ENCODE measurements at places on chromosomes 3 and 15. TPM values are rescaled to one million over a fixed set of nuclear protein-coding genes. Genes with fewer than 3 reads are reported as not detected.
A peak's percentile ranks its signal among the peaks of the same experiment; 100 is the strongest.

The OTOL1 gene
- not detected for polyA plus RNA-seq

The IREB2 gene
- polyA plus RNA-seq, result 73.9 TPM

DNA sequence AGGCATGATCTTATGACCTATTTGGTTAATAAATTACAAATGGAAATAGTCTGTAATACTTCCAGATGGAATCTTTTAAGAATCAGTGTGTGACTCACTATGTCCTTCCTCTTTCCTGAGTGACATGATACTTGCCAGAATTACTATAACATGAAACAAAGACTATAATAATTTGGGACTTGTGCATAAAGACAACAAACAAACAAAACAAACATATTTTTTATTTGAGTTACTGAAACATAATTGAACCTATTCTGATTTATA is 1268.1 kb downstream of the OTOL1 start:
- no peak for DNase-seq

GRCh38 chr3:187960820-187961219 is 193.1 kb upstream of the LPP start:
- no peak for DNase-seq

- DNase-seq, result no peak
Observed at GRCh38 chr3:78801926-78802561, 965.8 kb downstream of the ROBO1 start.

GRCh38 chr3:33914212-33914611 is 115.8 kb downstream of the PDCD6IP start:
- no peak for DNase-seq

The PCOLCE2 gene
- 6.5 TPM for polyA plus RNA-seq

GRCh38 chr3:136932978-136933772 is 24.6 kb upstream of the IL20RB start:
- DNase-seq, result no peak

DNA sequence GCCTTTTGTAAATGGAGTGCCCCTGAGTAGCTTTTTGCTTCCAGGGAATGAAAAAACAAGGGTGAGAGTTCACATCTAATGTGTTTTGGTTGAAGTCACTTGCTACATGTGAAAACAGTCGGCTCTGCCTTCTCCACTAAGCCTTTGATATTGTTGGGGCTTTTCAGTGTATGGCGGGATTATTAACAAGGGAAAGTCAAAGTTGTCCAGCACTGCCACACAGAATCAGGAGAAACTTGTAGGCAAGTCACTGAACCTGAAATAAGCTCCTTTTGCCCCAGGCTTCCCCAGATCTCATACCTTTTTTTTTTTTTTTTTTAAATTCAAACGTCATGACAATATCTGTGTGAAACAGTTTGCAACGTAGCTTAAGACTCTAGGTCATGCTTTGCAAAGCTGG is 248.0 kb downstream of the FEZF2 start:
- no peak for DNase-seq

- no peak for DNase-seq
Observed at GRCh38 chr3:30972449-30972848, 78.0 kb upstream of the GADL1 start.

The ZNF80 gene
- not detected for polyA plus RNA-seq

DNA sequence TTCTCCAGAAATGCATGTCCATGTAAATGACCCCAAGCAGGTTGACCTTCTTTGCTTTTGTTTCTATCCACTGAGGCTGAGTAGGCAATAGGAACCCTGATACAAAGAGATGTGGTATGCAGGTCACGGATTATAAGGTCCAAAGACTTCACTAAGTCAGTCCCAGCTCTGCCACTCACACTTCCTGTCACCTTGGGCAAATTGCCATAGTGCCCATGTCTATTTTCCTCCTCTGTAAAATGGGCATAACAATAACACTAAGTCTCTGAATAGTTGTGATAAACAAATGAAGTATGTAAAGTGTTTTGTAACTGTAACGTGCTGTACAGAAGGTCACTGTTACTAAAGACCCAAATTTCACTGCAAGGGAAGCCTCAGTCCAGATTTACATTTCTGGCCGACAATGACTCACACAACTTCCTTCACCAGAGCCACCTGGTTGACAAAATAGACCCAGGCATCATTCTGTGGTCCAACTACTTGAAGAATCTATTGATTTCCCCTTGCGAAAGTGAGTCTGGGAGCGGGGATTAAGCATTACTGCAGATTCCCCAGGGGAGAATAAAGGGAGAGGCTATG is 175.4 kb upstream of the LPP start:
- DNase-seq, result no peak

DNA sequence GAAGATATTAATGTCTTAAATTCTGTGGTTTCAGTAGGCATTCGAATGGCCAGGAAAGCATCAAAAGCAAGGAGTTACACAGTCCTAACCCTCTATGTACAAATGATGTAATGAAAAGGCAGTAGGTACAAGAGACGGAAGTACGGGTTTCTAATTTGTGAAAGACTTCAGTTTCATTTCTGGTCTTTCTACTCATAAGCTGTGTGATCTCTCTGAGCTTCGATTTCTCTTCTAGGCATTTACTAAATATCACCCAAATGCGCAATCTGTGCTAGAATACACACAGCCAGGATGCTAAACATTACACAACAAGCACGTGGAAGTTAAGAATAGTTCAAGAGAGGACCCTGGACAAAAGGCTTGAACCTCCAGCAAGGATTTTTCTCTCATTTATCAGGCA is 17.9 kb upstream of the STIMATE start:
- no peak for DNase-seq

The GMNC gene
- 5.7 TPM for polyA plus RNA-seq

DNA sequence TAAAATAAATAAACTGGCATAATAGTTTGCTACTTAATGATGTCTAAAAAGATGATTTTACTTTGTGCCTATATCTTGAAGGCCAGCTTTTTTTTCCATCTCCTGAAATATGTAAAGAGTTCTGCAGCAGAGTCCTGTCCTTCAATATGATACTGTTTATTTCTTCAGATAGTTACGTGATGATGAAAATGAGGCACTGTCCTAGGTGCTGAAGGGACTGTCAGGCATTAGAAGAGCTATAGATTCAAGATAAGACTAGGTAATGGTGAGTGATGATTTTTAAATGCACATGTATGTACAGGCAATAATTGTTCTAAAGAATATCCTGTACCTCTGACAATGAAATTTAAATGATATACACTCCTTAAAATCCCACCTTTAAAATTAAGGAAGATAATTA is 326.9 kb upstream of the DNAJC19 start:
- no peak for DNase-seq

DNA sequence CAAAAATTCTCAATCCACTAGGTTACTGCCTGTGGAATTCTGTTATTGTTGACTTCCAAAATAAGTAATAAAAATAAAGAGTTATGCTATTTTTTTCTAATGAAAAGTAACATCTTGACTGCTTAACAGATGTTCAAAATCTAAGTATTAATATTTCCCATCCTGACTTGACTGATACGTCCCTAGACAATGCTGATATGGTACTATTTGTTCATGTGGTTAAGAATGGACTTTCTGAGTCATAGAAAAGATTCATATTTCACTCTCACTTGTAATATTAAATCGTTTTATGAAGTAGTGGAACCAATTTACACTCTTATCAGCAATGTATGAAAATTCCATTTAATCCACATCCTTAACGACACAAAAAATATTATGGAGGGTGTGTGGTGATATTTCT is 104.8 kb upstream of the PLSCR5 start:
- DNase-seq, result no peak

GRCh38 chr3:12192173-12192572 is 33.5 kb upstream of the TIMP4 start:
- DNase-seq, result no peak

The LSAMP gene
- polyA plus RNA-seq, result 11.2 TPM

GRCh38 chr3:25725810-25726209 is 57.4 kb downstream of the NGLY1 start:
- DNase-seq, result no peak

DNA sequence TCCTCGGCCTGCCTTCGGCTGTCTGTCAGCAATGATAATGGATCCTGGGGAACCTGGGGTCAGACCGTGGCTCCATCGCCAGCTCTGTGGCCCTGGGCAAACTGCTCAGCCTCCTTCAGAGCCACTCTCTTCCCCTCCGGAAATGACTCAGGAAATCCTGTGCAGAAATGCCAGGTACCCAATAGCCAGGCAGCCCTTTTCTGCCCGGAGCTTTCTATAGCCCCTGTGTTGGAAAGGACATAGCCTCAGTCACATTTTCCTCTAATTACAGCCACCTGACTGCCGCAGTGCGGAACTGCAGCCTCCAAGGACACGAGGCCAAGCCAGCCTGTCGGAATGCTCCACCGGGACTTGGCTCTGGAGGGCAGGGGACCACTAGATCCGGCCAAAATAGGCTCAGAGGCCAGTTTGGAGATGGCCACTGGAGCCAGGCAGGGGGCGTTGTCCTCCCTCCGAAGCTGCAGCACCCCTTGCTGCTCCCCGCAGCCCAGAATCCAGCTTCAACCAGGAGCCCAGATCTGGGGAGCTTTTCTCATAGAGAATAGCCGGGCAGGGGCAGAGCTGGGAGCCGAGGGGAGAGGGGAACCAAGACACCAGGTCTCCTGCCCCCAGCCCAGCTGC is 11.6 kb upstream of the ZXDC start:
- DNase-seq, result no peak

The SEMA6D gene
- polyA plus RNA-seq, result 30.9 TPM

The STAB1 gene
- polyA plus RNA-seq, result 45.5 TPM

GRCh38 chr3:11282250-11283138 is 10.3 kb downstream of the ATG7 start:
- peak; percentile 59 for DNase-seq

DNA sequence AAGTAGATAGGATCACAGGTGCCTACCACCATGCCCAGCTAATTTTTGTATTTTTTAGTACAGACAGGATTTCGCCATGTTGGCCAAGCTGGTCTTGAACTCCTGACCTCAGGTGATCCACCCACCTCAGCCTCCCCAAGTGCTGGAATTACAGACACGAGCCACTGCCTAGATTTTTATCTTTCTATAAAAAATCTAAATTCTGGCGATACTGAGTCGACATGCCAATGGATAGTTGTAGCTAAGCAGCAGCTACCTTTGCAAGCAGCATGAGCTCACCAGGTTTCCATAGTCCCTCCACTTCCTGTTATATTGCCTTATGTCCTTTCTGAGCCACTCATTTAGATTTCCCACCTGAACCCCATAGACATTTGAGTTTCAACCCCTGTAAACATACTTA is 13.1 kb upstream of the FMN1 start:
- no peak for DNase-seq

The CCDC50 gene
- 66.4 TPM for polyA plus RNA-seq

GRCh38 chr3:196177967-196178366 is 33.2 kb downstream of the ZDHHC19 start:
- DNase-seq, result no peak

The UTS2B gene
- 0.65 TPM for polyA plus RNA-seq
